ENCODE measurements at places on chromosomes 16 and 17.

DNA sequence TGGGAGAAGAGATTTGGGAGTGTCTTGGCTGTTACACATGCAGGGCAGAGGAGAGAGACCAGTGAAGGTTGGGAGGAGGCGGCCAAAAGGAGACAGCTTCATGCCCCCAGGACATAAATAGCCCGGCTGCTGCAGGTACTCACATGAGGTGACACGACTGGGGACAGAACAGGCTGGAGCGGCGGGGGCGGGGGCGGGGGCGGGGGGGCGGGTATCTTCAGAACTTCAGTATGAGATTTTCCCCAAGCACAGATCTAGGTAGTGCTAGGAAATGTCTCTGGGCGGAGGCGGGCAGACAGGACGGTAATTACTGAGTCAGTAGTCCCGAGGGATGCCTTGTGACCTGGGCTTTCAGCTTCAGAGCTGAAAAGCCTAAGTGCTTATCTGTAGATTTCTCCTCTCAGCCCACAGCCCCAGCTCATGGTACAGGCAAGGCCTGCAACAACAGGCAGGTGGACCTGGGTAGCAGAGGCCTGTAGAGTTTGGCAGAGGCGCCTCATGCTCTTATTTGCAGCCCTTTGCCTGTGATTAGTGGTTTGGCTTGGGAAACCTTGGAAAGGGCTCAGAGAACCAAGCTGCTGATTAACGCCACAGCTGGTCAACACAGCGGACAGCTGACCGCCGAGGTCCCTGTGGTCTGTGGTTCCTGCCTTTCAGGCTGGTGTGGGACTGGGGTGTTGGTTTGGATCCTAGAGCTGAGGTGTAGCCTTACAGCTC lies 24.5 kb downstream of the UNK start:
- H3K27me3 ChIP-seq, result no peaks in the 10 kb centered on the region
- no peak overlapping the region for H3K27ac ChIP-seq
- no peak for DNase-seq
- peaks cover 15% of the 10 kb centered on the region for H3K36me3 ChIP-seq
- H3K4me1 ChIP-seq, result no peaks in the 10 kb centered on the region
- no peak overlapping the region for H3K4me3 ChIP-seq

DNA sequence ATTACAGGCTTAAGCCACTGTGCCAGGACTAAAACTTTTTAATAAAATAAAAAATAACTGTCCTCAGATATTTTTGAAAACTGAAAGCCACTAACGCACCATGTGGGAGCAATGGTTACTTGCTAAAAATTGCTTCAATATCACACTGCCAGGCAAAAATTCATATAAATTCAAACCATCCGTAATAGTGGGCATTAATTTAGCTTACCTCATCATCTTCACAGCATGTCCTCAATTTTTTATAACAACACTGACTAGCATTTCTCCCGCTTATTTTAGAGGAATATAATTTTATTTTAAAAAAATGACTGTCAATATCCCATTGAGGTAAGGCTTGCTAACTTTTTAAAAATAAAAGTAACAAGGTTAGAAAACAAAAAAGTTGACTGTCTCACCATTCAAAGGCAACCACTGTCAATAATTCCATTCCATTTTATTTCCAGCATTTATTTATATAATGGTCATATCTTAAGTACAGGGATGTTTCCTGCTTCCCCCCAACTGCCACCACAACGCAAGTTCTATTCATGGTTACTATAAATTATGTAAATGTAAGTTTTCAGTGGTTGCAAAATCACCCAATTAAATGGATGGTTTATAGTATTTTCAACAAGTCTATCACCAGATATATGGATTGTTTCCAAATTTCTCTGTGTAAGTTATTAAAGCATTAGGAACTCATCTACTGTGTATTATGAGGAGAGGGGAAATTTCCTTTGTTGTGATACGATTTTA lies 25.4 kb downstream of the GSPT1 start:
- DNase-seq, result no peak
- H3K36me3 ChIP-seq, result peaks cover 53% of the 10 kb centered on the region
- no peaks in the 10 kb centered on the region for H3K4me1 ChIP-seq
- H3K27ac ChIP-seq, result no peak overlapping the region
- H3K4me3 ChIP-seq, result no peak overlapping the region

- DNase-seq, result peak; percentile 45
- no peaks in the 10 kb centered on the region for H3K27me3 ChIP-seq
- peaks cover 13% of the 10 kb centered on the region for H3K4me1 ChIP-seq
- no peak overlapping the region for H3K27ac ChIP-seq
- H3K36me3 ChIP-seq, result peaks cover 98% of the 10 kb centered on the region
These were observed 43.8 kb downstream of the NDEL1 start for GRCh38 chr17:8479431-8479947.

DNA sequence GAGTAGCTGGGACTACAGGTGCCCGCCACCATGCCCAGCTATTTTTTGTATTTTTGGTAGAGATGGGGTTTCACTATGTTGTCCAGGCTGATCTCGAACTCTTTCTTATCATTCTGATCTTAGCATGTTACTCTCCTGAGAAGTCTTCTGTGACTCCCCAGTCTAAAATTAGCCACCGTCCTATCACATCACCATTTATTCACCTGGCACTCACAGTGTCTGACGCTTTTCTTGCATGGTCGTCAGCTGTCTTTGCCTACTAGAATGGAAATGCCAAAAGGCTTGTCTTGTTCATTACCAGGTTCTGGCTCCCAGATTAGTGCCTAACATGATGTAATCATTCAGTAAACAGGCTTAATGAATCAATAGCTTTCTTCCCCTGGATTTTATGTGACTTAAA lies 23.8 kb downstream of the TOM1L1 start:
- H3K27me3 ChIP-seq, result no peaks in the 10 kb centered on the region
- no peak for DNase-seq
- H3K4me1 ChIP-seq, result no peaks in the 10 kb centered on the region
- no peaks in the 10 kb centered on the region for H3K36me3 ChIP-seq

DNA sequence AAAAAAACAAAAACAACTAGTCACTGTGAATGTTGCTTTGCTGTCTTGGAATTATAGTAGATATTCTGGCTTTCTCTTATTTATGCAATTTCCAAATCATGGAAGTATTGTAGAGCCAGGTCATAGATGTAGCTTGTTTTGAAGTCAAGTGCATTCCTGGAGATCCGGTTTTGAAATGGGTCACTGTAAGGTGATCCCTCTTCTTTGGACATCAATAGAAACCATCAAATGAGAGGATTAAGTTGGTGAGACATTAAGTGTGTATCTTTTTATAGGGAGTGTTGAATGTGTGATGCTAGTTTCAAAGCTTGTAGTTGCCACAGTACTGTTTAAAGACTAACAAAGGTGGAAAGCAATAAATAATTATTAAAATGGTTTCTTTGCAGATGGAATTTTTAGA lies 4.5 kb downstream of the PRKAR1A start:
- H3K4me1 ChIP-seq, result peaks cover 26% of the 10 kb centered on the region
- no peaks in the 10 kb centered on the region for H3K27me3 ChIP-seq
- H3K36me3 ChIP-seq, result peaks cover 16% of the 10 kb centered on the region
- H3K27ac ChIP-seq, result no peak overlapping the region
- H3K4me3 ChIP-seq, result no peak overlapping the region

GRCh38 chr16:65306722-65307121 lies 184.9 kb upstream of the CDH11 start:
- no peaks in the 10 kb centered on the region for H3K36me3 ChIP-seq
- no peaks in the 10 kb centered on the region for H3K27me3 ChIP-seq
- DNase-seq, result no peak
- no peak overlapping the region for H3K4me3 ChIP-seq
- no peaks in the 10 kb centered on the region for H3K4me1 ChIP-seq

- H3K27ac ChIP-seq, result no peak overlapping the region
- H3K4me1 ChIP-seq, result peaks cover 7% of the 10 kb centered on the region
- H3K4me3 ChIP-seq, result no peak overlapping the region
- no peaks in the 10 kb centered on the region for H3K27me3 ChIP-seq
- peaks cover 81% of the 10 kb centered on the region for H3K36me3 ChIP-seq
These were observed 23.9 kb downstream of the SNN start for GRCh38 chr16:11692171-11692570.

DNA sequence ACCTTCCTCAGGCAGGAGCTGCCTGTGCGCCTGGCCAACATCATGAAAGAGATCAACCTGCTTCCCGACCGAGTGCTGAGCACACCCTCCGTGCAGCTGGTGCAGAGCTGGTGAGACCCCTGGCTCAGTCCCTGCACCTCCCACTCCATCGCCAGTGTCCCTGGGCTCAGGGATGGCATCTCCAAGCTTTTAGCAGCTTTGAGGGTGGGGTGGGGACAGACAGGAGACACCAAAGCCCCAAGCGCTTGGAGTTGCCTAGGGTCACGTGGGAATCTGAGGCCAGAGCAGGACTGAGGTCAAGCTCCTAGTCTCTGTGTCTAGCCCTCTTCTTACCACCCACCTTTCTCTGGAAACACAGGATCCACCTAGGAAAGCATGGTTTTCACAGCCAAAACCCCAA lies 2.3 kb downstream of the PDK2 start:
- no peak overlapping the region for H3K4me3 ChIP-seq
- H3K27ac ChIP-seq, result peak overlapping the region; percentile 3
- H3K4me1 ChIP-seq, result peaks cover 39% of the 10 kb centered on the region
- no peak for DNase-seq
- no peaks in the 10 kb centered on the region for H3K27me3 ChIP-seq

DNA sequence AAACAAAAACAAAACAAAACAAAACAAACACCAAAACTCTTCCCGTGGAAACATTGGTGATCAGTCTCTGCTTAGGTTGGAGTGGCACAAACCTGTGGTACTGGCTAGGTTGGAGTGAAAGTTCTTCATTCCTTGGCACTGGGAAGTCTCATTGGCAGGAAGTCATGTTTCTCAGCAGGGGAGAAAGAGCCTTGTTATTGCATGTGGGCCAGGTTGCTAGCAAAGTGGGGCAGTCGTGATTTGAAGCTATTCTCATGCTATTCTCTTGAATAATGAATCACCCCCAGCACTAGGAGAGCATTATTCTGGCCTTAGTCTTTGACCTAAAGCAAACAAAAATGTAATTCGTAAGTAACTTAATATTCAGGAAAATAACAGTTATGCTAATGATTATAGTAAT lies 24.3 kb upstream of the B4GALNT2 start:
- H3K4me3 ChIP-seq, result no peak overlapping the region
- H3K4me1 ChIP-seq, result no peaks in the 10 kb centered on the region
- no peak for DNase-seq
- H3K27me3 ChIP-seq, result no peaks in the 10 kb centered on the region
- no peak overlapping the region for H3K27ac ChIP-seq

- H3K4me1 ChIP-seq, result peaks cover 3% of the 10 kb centered on the region
- no peak for DNase-seq
- no peak overlapping the region for H3K4me3 ChIP-seq
- H3K27me3 ChIP-seq, result no peaks in the 10 kb centered on the region
- no peaks in the 10 kb centered on the region for H3K36me3 ChIP-seq
- no peak overlapping the region for H3K27ac ChIP-seq
These were observed 225.8 kb downstream of the PMP22 start for GRCh38 chr17:15039366-15039765.

DNA sequence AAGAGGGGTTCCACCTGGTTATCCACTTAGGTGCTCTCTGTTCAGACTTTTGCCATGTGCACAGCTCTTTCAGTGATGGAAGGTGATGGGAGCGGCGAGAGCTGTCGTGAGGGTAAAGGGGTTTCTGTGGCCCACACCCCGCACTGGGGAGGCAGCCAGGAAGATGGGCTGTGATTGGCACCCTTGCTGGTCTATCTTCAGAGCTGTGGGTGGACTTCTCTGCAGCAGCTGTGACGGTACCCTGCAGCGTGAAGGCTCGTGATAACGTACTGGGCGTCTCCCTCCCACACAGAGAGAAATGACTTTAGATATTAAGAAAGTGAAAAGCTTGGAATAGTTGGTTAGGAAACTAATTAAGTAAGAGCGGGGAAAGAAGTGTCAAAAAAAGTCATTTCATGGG lies 45.8 kb downstream of the MPRIP start:
- H3K4me1 ChIP-seq, result peaks cover 33% of the 10 kb centered on the region
- DNase-seq, result no peak
- no peaks in the 10 kb centered on the region for H3K36me3 ChIP-seq

DNA sequence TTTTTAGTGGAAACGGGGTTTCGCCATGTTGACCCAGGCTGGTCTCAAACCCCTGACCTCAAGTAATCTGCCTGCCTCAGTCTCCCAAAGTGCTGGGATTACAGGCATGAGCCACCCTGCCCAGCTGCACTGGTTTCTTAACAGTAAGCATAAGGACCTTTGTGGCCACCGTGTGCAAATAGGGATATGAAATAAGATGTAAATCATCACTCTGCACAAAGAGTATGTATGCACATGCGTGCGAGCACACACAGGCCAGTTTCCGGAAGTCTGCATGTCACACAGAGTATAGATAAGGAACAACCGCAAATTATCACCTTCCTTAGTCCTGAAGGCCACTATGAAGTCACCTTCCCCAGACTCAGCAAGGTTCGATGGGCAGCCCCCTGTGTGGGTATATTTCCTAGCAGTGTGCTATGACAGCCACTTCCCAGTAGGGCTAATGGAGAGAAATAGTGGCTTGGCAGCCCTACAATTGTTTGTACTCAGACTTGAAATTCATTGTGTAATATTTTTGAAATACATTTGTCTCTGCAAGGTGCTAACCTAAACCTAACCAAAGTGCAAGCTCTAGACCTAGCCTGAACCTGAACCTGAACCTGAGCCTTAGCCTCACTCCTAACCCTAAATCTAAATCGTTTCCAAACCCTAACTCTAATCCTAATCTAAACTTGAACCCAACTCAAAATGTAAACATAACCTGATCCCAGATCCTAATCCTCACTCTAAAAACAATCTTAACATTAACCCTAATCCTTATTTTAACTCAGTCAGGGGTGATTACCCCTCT lies 48.4 kb upstream of the SKAP1 start:
- H3K36me3 ChIP-seq, result no peaks in the 10 kb centered on the region
- no peak overlapping the region for H3K4me3 ChIP-seq
- no peaks in the 10 kb centered on the region for H3K4me1 ChIP-seq
- H3K27ac ChIP-seq, result no peak overlapping the region

GRCh38 chr16:56451753-56452689 lies 667 bp downstream of the OGFOD1 start:
- H3K4me3 ChIP-seq, result peak overlapping the region; percentile 88
- peak; percentile 54 for DNase-seq
- H3K36me3 ChIP-seq, result peaks cover 4% of the 10 kb centered on the region
- peak overlapping the region; percentile 89 for H3K27ac ChIP-seq
- no peaks in the 10 kb centered on the region for H3K27me3 ChIP-seq

GRCh38 chr17:39599004-39599664 lies 8.6 kb downstream of the NEUROD2 start:
- no peak overlapping the region for H3K4me3 ChIP-seq
- no peak overlapping the region for H3K27ac ChIP-seq
- peak; percentile 79 for DNase-seq
- peaks cover 80% of the 10 kb centered on the region for H3K27me3 ChIP-seq

DNA sequence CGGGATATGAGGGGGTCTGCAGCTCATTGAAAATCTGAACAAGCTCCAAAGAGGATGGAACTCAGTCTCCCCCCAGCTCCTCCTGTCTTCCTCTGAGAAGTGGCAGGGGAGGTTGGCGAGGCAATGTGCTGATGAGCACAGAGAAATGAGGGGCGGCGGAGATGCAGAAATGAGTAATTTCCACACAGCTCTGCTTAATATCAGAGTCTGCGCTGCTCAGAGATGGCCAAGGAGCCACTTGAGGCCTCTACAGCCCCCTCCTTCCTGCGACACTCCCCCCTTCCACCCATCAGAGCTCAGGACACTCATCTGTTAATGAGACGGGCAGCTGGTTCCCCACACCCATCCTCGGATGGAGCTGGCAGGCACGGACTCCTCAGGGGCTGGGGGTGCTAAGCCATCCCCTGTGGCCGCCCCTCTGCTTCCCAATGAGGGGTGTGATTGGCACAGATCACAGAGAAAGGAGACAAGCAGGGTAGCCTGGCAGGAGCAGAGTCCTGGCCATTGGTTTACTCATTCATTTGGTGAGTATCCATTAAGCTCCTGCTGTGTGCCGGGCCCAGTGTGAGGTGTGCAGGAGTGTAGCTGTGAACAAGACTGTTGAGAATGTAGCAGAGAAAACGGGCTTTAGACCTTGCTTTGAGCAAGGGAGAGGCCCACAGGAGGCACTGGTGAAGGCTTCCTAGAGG lies 12.7 kb upstream of the CRHR1 start:
- no peaks in the 10 kb centered on the region for H3K4me1 ChIP-seq
- H3K4me3 ChIP-seq, result no peak overlapping the region
- H3K27ac ChIP-seq, result no peak overlapping the region
- no peaks in the 10 kb centered on the region for H3K36me3 ChIP-seq
- H3K27me3 ChIP-seq, result no peaks in the 10 kb centered on the region
